ENCODE measurements at places on chromosomes 3 and 15.

- DNase-seq = no peak
Observed at GRCh38 chr3:2535206-2535605, 436.5 kb downstream of the CNTN4 start.

DNA sequence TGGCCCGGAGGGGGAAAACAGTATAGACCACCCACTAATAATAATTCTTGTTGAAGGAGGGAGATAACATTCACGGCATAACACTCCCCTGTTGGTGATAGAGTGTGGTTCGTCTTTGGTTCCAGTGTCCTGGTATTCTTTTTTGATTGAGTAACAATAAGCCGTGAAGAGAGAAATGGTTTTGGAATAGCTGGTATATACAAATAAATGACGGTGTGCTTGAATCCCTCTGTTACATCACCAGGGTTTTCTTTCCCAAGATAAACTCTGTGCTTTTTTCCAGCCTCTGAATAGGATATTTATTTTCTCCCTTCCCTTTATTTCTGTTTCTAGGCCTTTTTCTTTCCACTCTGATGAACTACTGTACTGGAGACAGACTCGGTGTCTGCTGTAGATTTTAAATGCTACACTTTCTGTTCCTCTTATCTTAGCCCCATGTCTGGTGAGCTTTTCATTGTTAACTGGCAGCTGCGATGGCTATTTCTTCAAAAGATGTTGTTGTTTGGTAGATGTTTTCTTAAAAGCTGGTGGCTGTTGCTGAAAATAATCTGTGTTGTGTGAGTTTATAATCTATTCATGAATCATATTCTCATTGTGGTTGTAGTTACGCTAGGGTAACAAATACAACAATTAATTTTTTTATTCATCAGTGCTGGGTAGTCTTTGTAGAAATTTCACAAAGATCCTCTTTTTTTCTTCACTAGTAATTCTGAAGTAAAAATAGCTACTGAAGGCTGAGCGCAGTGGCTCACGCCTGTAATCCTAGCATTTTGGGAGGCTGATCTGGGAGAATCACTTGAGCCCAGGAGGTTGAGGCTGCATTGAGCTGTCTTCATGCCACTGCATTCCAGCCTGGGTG, 15.5 kb upstream of the SCAANT1 start:
- DNase-seq = no peak

DNA sequence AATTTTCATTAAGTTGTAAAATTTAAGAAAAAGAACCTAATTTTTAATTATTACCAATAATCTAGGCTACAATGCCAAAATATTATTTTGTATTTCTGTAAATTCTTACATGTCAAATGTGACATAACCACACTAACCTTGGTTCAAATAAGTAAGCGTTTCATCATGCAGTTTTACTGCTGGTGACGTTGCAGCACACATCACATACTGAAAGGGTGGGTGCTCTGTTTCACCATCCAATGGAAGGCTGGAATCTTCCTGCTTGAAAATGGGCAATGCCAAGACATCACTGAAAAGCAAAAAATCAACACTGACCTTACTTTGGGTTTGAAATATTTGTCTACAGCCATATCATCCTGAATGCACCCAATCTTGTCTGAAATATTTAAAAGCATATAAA, 14.8 kb downstream of the UBP1 start:
- peak; percentile 65 for DNase-seq

GRCh38 chr3:126109880-126110235, 25.9 kb upstream of the SLC41A3 start:
- no peak for DNase-seq

DNA sequence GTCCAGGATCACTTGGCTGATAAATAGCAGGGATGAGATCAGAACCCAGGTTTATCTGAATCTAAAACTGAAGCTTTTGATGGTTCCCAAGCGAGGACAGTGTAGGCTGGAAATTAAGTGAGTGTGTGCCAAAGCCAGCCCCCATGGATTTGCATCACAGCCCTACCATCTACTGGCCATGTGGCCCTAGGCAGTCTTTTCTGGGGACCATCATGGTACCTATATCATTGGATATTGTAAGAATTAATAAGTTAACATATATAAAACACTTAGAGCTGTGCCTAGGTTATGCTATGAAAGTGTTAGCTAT, 32.8 kb upstream of the SSR3 start:
- DNase-seq = no peak

DNA sequence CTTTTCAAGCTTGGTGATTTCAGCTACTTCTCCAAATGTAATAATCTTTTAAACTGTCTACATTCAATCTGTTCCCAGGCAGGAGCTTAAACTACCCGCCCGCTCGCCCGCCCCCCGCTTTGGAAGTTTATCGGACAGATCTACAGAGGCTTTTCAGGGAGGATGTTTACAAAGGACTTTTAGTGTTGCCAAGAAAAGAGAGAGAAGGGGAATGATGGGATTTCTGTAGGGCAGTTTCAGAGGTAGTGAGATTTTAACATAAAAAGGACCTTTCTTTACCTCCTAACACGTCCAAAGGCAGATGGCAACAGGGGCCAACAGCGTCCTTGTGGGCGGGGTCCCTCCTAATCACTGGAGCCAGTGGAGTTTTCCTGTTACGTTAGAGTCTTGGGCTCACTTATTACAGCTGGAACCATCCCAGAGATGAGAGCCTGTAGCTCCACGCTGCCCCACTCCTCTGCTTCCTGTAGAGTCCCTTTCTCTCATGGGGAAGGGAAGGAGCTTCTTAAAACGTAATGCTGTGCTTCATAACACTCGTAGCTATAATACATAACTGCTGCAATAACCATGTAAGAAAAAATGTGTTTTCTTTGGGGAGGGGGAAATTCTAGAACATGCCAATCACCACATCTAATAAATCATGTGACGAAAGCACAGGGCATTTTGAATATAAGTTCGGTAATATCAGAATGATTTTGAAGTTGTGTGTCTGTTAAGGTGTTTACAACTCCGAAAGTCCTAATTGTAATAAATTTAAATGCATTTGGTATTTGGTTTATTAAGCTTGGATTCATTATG, 30.9 kb downstream of the HES1 start:
- no peak for DNase-seq

- no peak for DNase-seq
Observed at GRCh38 chr3:149560001-149560400, 85.5 kb downstream of the TM4SF4 start.

GRCh38 chr3:12439161-12439940, 44.9 kb upstream of the TSEN2 start:
- DNase-seq = no peak

- peak; percentile 27 for DNase-seq
Observed at GRCh38 chr3:130260918-130261317, 84.6 kb upstream of the COL6A5 start.

- DNase-seq = no peak
Observed at GRCh38 chr3:137264071-137264820, 306.5 kb downstream of the IL20RB start.

GRCh38 chr15:43878446-43878845, 51.6 kb downstream of the WDR76 start:
- DNase-seq = no peak

GRCh38 chr3:71704915-71705314, 20.3 kb downstream of the EIF4E3 start:
- no peak for DNase-seq

DNA sequence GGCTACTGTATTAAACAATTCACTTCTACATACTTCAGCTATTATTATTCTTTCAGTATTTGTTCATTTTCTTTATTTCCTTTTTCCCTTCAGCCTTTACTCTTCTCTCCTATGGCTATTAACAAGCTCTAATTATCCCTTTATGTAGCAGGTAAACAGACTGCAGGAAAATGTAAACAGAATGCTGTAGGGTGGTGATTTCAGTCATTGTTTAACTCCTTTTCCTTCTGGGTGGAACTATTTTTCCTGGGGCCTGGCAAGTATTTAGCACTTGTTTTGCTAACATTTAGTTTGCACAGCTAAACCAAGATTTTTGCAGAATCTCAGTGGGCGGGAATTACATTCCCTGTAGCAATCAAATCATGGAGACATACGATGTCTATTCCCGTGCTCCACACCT, 14.4 kb downstream of the RARB start:
- no peak for DNase-seq

- no peak for DNase-seq
Observed at GRCh38 chr3:7709376-7710082, 792.1 kb upstream of the LMCD1 start.

DNA sequence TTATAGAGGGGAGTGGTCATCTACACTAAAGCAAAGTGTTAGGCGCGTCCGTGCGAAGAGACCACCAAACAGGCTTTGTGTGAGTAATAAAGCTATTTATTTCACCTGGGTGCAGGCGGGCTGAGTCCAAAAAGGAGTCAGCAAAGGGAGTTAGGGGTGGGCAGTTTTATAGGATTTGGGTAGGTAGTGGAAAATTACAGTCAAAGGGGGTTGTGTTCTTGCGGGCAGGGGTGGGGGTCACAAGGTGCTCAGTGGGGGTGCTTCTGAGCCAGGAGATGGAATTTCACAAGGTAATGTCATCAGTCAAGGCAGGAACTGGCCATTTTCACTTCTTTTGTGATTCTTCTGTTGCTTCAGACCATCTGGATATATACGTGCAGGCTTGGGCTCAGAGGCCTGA, 47.1 kb downstream of the OIP5 start:
- no peak for DNase-seq

GRCh38 chr15:99062226-99062625, 42.7 kb upstream of the SYNM start:
- DNase-seq = no peak

DNA sequence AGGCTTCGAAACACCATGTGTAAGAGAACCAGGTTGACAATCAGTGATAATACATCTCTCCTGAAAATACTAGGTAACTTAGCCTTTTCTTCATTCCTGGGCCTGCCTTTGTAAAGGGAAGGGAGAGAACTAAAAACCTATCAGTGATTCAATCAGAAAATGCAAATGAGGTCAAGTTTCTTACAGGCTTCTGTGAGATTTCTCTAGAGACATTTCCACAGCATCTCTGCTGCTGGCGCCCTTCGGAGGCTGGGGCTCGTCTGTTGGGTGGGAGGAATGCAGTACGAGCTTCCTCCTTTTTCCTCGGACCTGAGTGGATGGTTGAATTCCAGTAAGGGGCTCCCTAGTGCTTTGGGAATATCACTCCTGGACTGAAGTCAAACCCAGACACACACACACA, 340.4 kb upstream of the ICE2 start:
- no peak for DNase-seq

DNA sequence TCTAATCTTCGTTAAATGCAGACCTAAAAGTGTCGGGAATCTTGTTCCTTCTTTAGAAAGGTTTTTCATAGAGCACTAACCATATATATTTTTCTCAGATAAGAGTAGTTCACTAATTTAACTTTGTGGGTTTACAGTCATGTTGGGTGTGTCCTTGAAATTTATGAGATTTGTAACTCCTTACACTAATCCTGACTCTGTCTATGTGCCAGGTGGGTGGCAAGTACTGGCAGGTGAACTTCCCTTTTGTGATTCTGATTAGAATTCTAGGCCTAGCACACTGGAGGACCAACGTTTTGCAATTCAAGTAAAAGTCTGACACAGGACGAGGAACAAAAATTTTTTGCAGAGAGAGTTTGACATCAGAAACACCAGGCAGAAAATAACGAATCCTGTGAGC, 220.1 kb downstream of the P3H2 start:
- no peak for DNase-seq

DNA sequence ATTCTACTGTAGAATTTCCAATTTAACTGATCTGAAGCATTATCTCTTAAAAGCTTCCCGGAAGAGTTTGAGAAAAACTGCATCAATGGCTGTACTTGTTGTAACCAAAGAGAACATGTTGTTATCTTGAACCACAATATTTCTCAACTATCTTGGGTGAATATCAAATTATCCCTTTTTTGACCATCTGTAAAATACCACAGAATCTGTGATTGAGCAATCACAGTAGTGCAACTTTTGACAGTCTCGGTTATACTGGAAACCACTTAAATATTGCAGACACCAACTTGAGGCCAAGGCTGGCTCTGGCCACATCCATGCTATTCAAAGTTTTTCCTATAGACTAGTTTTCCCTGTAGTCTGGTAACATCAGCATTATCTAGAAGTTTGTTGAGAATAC, 842.8 kb upstream of the EPHA6 start:
- no peak for DNase-seq

DNA sequence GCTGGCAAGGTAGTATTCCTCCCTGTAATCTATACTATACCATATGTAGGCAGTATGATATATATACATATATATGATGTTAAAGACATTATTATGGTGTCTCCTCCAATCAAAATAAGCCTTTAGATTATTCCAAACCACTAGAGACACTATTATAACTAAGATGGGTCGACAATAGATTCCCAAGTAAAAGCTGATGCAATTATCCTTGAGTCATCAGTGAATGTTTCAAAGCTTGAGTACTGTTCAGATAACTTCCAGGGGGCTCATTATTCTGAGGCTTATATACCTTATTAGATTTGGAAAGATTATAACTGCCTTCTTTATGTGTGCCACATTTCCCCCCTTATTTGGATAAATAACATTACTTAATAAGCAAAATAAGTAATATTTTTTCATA, 11.9 kb upstream of the C3orf38 start:
- DNase-seq = peak; percentile 34

DNA sequence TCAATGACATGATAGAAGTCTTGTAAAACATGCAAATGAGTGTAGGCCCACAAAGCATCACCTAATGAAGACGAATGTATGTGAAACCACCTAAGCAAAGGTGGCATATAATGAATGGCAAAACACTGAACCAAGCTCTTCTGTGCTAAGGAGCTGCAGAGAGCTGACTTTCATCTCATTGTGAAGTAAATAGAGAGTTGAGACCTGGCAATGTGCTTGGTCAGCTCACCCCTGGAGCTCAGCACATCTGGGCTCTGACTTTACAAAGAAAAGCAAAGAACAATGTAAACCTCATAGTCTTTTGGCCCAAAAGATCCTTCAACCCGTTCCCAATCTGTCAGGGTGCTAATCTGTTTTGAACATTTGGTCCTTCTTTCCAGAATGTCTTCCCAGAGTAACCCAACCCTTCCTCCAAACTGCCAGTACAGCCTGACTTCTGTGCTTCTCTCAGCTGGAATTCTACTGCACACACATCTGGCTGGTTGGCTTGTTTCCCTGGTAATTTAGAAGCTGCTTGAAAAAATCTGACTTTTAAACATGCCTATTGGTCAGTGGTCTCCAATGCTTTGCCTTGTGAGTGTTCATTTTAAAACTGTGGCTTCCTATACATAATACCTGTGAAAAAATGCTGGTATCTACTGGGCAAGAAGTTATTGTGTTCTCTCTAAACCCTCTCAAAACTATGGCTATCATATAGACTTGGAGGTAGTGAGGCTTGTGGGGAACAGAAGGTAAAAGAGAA, 101.7 kb downstream of the CD200R1L start:
- no peak for DNase-seq

- DNase-seq = no peak
Observed at GRCh38 chr3:59796456-59796855, 746.6 kb upstream of the CFAP20DC start.
